ENCODE measurements at places on chromosomes 4 and X.

GRCh38 chr4:1508161-1509160 lies 102.2 kb upstream of the NKX1-1 start:
- DNase-seq, result no peak

GRCh38 chrX:31027351-31027750 lies 44.5 kb downstream of the FTHL17 start:
- no peak for DNase-seq

- DNase-seq, result no peak
Observed at GRCh38 chr4:40933272-40934053, 183.7 kb downstream of the NSUN7 start.

DNA sequence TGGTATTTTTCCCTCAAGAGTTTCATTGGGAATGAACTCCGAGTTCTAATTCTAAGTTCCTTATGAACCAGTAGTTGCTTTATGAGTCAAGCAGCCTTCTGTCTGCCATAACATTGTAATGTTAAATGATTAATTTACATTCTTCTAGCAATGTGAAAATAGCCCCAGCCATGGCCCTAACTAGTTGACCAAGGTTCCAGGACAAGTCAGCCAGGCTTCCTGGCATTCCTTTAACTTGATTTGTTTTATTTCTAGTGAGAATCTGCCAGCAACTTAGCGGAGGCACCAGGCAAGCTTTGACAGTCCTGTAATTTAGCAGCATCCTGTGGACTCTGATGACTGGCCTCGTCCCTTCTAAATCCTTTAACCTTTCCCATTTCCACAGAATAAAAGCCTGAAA lies 69.0 kb downstream of the GLRA2 start:
- DNase-seq, result no peak

DNA sequence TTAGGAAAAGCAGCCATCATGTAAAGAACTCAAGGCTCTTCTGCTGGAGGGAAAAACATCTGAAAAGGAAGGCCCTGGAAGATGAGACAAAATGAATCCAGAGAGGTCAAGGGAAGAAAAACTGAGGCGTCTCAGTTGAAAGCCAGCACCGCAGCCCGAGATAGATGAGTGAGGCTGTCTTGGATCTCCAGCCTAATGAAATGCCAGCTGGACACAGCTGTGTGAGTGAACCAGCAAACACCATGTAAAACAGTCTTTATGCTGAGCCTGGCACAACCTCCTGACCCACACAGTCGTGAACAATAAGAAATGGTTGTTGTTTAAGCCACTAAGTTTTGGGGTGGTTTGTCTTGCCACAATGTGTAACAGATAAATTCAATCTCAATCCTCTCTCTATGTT lies 48.6 kb upstream of the RASL11B start:
- no peak for DNase-seq

DNA sequence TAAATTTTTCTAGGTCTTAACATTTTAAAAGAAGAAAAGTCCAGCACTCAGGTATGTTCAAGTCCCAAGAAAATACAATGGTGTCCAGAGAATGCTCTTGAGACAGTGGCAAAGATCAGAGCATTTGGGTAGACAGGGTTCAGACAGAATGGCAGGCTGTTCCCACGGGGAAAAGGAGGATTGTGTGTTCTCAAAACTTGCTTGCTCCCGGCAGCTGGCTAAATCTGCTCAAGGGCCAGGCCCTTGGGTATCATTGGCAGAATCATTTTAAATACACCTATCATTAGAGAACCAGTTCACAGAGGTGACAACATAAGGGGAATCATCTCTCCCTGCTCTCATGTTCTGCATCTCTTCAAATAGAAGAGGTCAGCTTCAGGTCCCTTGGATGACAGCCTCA lies 456.3 kb downstream of the DTHD1 start:
- DNase-seq, result no peak

GRCh38 chr4:86630629-86631028 lies 36.5 kb downstream of the PTPN13 start:
- no peak for DNase-seq

DNA sequence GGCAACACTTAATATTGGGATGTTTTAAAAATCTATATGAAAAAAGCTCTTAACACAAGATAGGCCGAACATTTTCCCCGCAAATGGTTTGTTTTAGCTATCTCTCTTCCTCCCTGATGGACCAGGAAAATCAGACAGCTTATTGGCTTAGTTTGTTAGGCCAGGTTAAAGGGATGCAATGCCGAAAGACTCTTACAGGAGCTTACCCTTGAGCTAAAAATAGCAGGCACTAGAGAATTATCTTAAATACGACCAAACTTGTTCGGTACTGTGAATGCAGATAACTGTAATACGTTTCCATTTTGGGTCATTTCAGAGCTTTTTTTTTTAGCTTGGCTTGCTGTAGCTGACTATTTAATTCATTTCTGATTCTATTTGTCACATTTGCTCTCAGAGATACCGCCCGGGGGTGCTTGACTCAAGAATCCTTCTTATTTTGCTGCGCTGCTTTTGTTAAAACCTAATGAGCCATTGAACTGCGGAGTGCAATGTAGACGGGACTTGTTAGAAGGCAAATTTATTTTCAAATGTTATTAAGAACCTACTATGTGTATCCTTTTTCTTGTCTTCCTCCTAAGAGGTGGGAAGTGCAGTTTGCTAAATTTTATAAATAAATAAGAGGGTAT lies 23.3 kb downstream of the PPARGC1A start:
- DNase-seq, result no peak

- DNase-seq, result no peak
Observed at GRCh38 chrX:50581405-50581804, 110.8 kb upstream of the DGKK start.

DNA sequence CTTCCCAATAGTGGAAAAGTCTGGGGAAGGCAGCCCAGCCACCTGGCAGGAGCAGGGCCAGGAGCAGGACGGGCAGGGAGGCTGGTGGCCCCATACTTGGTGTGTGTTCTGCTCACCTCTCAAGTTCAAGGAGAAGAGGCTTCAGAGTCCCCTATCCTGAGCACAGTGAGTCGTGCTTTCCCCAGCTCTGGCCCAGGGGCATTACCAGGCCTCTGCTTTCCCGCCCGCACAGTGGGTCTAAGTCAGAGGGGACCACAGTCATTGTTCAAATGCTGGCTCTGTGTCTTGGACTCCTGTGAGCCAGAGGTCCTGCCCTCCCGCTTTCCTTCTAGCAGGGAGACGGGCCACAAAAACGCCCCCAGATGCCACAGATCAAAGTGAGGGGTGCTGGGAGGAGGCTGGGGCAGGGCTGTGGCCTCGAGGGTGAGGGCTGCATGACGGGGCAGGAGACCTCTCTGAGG lies 27.6 kb downstream of the HTRA3 start:
- DNase-seq, result no peak

GRCh38 chrX:112085149-112085548 lies 2.6 kb upstream of the TRPC5 start:
- DNase-seq, result no peak

- no peak for DNase-seq
Observed at GRCh38 chr4:168674077-168674747, 177.4 kb downstream of the PALLD start.

DNA sequence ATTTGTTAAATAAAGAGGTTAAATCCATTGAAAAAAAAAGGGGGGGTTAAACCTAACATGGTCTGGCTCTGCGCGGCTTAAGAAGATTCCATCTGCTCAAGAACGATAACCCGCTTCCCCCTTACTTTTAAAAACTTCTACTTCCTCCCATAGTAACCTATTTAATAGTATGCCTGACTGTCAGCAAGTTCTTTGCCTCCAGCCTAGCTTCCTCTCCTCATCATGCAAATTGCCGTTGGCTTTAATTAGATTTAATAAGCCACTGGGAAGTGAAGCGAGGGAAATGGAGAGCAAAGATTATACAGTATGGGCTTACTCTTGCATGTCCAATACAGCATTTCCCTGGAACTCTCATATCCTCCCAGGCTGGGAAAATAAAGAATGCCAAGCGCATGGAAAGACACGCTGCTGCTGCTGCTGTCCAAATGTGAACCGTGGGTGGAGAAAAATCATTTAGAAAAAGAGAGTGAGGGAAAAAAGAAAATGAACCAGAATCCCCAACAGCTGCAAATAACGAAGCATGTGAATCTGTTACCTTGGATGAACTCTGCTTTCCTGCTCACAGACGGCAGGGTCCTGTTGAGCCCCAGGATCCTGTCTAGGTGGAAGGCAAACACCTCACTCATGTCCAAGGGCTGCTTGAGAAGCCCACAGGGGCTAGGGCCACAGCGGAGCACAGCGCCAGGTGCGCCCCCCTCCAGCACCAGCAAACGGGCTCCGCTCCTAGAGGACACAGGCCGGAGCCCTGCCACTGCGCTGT lies 2.7 kb downstream of the GASK1B start:
- no peak for DNase-seq

- no peak for DNase-seq
Observed at GRCh38 chr4:140065393-140065792, 88.6 kb downstream of the MAML3 start.

DNA sequence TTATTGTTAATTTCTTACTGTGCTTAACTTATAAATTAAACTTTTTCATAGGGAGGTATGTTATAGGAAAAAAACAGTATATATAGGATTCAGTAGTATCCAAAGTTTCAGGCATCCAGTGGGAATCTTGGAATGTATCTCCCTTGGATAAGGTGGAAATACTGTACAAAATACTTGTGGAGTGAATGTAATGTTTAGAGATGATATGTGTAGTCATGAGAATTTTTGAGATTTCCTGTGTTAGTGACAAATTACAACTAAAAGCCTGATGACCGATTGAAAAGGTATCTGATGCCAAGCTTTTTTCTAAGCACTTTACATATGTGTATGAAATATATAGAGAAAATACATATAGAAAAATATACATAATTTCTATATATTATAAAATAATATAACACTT lies 69.2 kb downstream of the STK32B start:
- DNase-seq, result no peak

GRCh38 chr4:67680581-67681222 lies 20.3 kb downstream of the UBA6 start:
- no peak for DNase-seq

DNA sequence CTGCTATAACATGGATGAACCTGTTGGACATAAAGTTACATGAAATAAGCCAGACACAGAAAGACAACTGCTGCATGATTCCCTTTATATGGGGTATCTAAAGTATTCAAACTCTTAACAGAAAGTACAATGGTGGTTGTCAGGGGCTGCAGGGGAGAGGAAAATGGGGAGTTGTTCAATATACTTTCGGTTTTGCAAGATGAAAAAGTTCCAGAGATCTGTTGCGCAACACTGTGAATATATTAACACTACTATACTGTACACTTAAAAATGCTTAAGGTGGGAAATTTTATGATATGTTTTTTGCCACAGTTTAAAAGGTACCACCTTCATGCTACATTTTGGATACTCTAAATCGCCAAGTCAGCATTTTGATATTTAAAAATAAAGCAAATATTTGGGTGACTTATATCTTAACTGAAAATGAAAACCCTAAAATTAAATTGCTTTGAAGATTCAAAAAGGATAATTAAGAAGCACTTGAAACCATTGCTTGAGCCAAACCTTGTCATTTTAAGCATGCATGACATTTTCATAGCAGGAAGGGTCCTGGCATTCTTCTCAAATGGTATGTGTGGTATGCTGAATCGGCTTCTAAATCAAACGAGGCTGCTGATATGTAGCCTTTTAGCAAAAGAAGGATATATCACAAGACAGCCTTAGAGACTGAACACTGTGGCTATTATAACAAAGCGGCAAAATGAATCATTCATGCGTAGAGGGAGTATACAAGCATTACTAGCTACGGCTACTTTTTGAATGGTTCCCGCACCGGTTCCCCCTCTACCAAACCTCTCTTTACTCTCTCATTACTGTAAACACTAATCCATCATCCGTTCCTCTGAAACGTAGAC lies 607.1 kb upstream of the DIPK2B start:
- no peak for DNase-seq

DNA sequence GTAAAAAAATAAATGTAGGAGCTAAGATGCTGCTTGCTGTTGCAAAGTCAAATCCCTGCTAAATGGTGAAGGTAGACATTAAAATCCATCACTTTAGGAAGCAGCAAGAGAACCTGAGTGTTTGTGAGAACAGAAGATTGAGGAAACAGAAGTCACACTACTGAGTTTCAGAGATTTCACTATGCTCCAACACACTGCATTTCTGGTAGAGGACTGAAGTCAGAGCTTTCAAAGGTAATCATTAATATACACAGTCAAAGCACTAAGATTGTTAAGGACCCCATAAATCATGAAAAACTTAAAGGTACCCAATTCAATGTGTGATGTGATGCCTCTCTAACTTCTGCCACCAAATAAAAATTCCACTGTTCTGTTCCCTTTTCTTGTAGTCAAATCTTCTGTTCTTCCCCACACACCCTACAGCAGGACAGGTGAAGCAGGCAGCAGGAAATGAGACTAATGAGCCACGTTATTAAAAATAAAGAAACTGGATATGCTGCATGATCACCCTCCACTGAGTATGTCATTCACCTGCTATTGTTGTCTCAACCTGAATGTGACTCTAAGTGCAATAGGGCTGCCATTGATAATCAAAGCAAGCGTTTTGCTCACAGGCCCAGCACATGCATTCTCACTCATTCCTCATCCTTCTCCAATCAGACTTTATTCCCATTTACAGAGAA lies 28.9 kb upstream of the APELA start:
- no peak for DNase-seq

DNA sequence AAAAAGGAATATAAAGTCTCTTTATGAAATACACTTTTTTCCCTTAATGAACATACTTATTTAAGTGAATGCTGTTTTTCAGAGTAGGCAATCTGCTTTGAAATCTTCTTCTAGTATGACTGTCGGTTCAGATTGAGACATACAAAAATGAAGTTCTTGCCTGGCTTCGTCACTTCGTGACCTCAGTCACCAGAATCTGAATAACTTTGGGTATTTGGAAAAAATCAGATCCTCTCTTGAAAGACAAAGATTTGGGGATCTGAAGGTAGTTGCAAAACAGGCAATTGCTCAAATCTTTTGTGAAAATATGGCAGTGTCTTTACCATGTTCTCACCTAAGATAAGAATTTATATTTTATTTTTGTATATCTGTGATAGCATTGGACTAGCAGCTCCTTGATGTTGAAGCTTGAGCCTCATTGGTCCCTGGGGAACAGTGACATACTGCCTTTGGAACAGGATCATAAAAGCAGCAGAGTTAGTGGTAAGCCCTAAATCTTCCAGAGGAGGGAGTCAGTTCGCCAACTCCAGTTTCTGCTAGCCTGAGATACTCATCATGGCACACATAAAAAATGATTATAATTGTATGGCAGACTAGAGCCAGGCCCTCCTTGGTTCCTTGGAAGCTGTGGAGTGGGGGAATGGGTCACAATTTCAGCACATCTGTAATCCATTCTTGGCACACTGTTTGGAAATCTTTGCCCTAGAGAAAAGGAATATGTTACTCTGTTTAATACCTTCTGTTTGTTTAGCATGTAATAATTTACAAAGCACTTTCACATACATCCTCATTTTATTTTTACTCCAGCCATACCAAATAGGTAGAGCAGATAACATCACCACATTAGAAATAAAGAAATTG lies 5.0 kb downstream of the ARFIP1 start:
- no peak for DNase-seq

DNA sequence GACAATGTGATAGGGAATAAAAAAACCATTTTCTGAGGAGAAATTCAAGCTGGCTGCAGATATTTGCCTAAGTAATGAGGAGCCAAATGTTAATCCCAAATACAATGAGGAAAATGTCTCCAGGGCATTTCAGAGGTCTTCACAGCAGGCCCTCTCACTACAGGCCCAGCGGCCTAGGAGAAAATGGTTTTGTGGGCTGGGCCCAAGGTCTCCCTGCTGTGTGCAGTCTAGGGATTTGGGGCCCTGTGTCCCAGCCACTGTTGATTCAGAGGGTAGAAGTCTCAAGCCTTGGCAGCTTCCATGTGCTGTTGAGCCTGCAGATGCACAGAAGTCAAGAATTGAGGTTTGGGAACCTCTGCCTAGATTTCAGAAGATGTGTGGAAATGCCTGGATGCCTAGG lies 778.7 kb downstream of the CENPC start:
- DNase-seq, result no peak

Data from activated CD8-positive, alpha-beta memory T cell treated with anti-CD3 and anti-CD28 coated beads for 48 hours (primary cell).